ENCODE measurements at places on chromosomes 11 and 22.

- no peak for DNase-seq
Observed at GRCh38 chr22:19181786-19182471, 3.4 kb upstream of the SLC25A1 start.

DNA sequence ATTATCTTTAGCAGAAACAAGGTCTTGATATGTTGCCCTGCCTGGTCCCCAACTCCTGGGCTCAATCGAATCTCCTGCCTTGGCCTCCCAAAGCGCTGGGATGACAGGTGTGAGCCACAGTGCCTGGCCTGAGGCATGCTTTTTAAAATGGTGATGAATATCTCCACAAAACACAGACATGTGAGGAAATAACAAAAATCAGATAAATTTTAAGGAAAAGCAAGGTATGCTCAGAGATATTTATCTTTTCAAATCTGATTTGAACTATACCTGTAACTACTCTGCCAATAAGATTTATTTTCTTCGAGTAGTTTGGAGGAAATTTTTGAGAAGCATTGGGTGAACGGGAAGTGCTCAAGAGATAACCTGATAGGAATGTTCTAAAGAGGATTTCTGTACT is 35.9 kb upstream of the MMP20 start:
- DNase-seq = no peak

- DNase-seq = no peak
Observed at GRCh38 chr22:24433828-24434470, 6.5 kb downstream of the ADORA2A start.

DNA sequence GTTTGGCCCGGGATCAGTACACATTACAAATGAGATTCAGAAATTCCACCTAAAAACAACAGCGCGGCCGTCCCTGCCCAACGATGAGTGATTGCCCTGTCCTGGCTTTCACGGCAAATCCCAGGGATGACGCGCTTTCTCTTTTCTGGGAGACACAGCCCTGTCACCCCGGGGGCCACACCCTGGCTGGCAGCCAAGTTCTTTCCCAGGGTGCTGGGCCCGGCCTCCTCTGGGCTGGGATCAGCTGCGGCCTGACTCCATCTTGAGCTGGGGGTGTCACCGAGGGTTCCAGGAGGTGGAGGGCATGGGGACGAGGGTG is 82.7 kb downstream of the FBLN1 start:
- no peak for DNase-seq

DNA sequence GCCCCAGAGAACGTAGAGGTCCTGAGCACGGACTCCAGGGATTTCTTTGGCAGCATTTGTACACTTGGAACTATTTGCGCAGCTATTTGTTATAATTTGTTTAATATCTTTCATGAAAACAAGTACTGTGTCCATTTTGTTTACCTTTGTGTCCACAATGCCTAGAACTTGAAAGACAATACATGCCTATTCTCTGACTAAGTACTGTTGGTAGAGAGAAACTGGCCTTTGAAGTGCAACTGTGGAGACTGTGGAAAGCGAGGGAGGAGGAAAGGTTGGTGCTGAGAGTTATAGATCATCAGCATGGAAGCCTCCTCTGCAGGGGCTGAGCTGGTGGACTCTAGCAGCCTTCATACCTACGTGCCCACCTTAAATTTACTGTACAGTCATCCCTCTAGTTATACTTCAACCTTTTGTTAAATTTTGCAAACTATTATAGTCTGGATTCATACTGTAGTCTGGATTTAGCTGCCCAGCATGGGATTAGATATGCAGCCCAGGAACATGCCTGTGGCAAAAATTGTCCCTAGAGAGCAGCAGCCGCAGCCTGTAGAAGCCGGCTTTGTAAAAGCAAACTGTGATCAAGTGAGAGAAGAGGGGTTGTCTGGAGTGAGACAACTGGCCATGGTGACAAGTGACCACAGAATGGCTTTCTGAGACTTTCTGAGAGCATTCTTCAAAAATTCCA is 24.2 kb upstream of the YAP1 start:
- no peak for DNase-seq

DNA sequence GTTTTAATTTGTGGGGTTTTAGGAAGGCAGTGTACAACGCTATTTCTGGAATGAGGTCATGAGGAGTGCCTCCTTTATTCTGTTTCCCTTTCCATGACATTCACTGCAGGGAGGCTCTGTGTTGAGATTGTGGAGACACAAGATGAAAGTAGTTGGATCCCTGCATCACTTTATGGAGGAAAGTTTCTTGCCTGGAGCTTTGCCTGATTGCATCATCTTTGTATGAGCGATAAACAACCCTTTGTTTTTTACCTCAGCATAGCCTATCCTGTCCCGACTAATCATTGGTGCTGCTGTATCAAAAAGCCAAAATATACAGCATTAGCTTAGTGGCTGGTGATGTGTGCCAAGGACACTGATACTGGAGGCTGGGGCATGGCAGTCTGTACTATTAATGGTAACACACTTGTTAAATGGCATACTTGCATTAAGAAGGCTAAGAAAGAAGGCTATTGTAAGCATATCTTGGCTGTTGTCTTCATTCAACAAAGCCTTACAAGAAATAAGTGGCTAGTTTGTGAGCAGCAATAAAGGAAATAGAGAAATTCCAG is 31.2 kb upstream of the SLC5A4 start:
- DNase-seq = no peak

Data from LoVo (cell line).